ENCODE measurements at places on chromosomes 6 and 20.

- no peak for DNase-seq
Observed at GRCh38 chr6:20468209-20468608, 66.0 kb upstream of the CDKAL1 start.

GRCh38 chr20:19975436-19975799 lies 41.7 kb upstream of the NAA20 start:
- DNase-seq: no peak

- DNase-seq: peak; percentile 91
Observed at GRCh38 chr6:44064089-44064947, 62.9 kb downstream of the MRPL14 start.

DNA sequence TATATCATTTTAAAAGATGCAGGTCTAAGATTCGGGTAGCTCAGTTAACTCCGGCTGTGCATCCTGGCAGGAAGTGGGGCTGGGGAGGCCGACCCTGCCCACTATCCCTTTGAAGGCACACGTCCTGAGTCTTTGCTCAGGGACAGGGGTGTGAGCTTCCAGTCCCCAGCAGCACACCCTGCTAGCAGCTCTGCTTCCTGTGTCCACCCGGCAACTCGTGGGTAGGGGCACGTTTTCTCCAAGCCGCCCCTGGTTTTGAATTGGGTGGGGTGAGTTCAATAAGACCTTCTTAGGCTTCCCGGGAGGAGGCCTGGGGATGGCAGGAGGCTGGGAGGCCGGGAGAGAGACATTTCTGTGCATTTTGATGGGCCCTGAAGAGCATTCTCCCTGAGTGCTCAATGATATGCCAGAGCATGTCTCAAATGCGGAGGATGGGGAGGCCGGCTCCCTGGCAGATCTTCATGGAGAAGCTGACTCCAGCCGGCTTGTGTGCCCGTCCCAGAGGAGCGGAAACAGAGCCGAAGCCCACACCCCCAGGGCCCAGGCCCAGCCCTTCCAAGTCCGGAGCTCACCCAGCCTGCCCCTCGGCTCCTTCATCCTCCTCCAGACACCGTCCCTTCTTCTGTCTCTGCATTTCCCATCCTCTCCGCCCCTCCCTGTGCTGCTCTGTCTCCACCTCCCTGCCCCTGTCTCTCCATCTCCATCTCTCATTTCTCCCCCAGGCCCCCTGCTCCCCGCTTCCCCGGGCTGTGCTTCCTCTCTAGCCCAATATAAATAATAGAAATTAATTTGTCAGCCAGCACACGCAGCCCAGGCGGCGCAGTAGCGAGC lies 36.3 kb upstream of the ZFAND3 start:
- DNase-seq: no peak

DNA sequence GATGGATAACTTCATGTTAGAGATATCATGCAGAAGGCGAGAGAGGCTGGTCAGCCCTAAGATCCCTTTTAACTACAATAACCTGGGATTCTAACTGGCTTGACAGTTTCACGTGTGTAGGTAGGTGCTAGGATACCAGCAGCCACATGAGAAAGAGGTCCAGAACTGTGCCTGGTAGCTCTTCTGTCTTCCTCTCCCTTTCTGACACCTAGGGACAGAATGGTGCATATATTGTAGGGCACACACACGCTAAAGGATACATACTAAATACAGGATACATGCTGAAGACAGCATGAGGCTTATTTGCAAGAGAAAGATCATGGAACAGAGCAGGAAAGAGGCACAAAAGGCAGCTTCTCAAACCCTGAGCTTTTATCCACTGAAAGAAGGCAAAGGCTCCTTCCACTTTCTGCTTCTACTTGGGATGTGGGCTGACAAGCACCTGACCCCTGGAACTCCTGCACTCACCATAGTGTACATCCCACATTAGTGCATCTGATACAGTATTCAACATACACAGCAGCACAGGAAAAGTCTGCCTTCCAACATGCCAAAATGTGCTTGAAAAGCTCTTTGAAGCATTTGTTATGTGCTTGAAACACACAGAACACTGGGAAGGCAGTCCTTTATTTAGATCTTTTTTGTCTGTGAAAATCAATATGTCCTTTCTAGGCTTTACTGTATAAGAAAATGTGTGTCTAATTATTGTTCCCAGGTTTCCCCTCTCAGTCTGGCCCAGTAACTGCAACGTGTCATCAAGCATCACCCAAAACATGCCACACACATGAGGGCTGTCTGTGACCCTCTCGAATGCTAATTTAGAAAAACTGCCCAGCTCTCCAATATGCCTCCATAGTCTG lies 3.2 kb downstream of the SLC22A23 start:
- DNase-seq: no peak

All from MCF 10A (cell line).